Kasumi-1 (cell line): ENCODE measurements at places on chromosomes 6 and 20.

- DNase-seq, result no peak
Measured at GRCh38 chr6:21690489-21690888, 96.9 kb downstream of the SOX4 start.

- DNase-seq, result no peak
Measured at GRCh38 chr20:41848180-41848579, 230.0 kb upstream of the CHD6 start.

- DNase-seq, result no peak
Measured at GRCh38 chr6:142384519-142385254, 82.9 kb downstream of the ADGRG6 start.

DNA sequence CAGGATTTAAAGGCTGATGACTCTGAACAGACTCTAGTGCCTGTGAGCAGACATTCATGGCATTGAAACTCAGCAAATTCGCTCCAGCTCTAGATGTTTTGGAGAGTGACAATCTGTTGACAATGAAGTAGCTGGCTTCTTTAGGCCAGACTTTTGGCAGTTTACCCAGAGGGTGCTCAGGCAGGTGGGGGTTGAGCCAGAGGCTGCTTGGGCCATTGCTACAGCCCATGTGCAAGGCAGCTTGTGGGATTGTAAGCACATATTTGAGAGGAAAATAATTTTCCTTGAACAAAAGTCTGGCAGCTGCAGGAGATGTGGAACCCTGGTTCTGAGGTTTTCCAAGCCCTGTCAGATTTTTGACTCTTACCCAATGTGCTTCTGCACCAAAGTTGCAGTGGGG lies 311.6 kb downstream of the CDC5L start:
- DNase-seq, result no peak

- DNase-seq, result no peak
Measured at GRCh38 chr6:35080016-35080680, 61.0 kb downstream of the TCP11 start.
